ENCODE measurements at places on chromosomes 4 and X.

- DNase-seq: no peak
Observed at GRCh38 chrX:2933125-2933900, 4.2 kb upstream of the ARSD start.

GRCh38 chr4:165203541-165204461, 3.6 kb upstream of the KLHL2 start:
- no peak for DNase-seq

GRCh38 chr4:138696058-138696457, 319.5 kb upstream of the NOCT start:
- no peak for DNase-seq

DNA sequence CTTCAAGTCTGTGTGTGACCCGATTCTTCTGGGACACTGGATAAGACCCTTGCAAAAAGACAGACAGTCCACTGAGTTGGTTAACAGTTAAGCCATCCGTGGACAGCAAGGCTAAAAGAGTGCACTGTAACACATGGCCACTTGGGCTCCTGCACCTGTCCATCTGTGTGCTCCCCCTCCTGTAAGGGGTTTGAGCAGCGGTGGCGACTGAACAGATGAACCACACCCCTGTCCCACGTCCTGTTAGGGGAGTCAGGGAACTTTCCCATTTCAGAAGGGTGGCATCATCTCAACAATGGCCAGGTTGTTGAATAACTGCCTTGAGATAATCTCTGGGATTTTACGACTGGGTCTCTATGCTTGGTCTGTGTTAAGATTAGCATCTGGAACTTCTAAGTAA, 178.6 kb downstream of the GRXCR1 start:
- no peak for DNase-seq

GRCh38 chrX:41933546-41933945, 10.2 kb upstream of the CASK start:
- DNase-seq: no peak
